ENCODE measurements at places on chromosomes 5 and 9. TPM values are rescaled to one million over a fixed set of nuclear protein-coding genes. Genes with fewer than 3 reads are reported as not detected.
A peak's percentile ranks its signal among the peaks of the same experiment; 100 is the strongest.

Gene DNAH5
- total RNA-seq = 1.4 TPM

Gene FST
- 2.3 TPM for total RNA-seq

Gene IFNB1
- not detected for total RNA-seq

Gene GNA14
- 0.14 TPM for total RNA-seq

Gene WNT8A
- total RNA-seq = not detected

Gene ADCY2
- 8.7 TPM for total RNA-seq

Gene IRF1
- 2.3 TPM for total RNA-seq

GRCh38 chr5:80039650-80040049, 4.5 kb downstream of the THBS4 start:
- DNase-seq = no peak

DNA sequence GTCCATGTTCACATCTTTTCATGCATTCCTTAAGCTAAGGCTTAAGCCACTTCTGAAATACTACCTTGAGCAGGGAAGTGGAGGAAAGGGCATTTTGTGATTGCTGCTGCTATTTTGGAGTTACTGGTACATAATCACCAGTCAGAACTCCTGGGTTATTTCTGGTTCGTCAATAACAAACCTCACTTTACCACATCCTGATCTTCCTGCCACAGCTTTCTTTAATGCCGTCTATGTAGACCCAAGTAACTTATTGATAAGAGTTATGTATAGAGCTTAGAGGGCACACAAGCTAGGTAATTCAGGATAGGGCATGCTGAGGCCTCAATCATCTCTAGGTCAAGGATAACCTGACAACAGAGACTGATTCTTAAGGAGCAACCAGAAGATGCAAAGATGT, 120.7 kb downstream of the DOCK8 start:
- no peak for DNase-seq

DNA sequence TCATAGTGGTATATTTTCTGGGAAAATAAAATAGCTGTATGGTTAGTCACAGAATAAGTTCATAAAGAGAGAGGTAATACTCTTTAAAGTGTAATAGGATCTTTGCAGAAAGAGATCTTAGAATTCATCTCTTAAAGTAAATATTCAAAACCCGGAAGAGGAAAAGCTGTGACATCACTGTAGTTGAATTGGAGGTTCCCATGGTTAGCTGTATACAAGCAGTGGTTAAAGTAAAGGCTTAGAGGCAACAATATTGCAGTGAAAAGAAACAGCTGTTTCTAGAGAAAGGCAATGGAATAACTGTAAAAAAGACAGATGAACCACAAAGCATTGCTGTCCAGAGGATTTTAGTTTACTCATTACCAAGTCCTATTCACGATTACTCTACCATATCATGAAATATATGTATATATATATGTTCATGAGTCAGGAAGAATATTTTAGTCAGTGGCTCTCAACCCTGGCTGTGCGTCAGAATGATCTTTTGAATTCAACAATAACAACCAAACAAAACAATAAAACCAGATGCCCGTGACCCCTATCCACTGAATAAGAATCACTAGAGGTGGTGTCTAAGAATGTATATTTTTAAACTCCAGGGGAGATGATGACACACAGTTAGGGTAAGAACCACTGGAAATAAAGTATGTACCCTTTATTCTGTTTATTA, 4.7 kb downstream of the ERCC6L2 start:
- no peak for DNase-seq

DNA sequence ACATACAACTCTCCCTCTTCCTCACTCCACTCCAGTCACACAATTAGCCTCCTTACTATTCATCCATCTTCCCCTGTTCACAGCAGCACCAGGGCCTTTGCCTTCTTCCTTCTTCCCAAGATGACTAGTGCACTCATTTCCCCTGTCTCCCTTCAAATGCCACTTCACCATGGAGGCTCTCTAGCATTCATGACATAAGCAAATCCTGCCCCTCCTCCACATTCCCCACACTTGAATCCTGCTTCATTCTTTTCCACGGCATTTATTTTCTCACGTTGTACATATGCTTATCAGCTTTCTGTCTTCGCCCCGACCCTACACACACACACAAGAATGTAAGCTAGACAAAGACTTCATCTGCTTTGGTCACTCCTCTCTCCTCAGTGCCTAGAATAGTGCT, 133.3 kb downstream of the CDK5RAP2 start:
- no peak for DNase-seq

- no peak for DNase-seq
Measured at GRCh38 chr5:33270671-33271070, 170.1 kb upstream of the TARS1 start.

DNA sequence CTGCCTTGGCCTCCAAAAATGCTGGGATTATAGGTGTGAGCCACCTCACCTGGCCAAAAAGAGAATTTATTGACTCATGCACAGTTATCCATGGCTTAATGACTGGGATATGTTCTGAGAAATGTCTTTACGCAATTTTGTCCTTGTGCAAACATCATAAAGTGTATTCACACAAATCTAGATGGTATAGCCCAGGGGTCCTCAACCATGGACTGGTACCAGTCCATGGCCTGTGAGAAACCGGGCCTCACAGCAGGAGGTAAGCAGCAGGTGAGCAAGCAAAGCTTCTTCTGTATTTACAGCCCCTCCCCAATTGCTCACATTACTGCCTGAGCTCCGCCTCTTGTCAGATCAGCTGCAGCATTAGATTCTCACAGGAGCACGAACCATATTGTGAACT, 12.4 kb upstream of the SIL1 start:
- DNase-seq = no peak

DNA sequence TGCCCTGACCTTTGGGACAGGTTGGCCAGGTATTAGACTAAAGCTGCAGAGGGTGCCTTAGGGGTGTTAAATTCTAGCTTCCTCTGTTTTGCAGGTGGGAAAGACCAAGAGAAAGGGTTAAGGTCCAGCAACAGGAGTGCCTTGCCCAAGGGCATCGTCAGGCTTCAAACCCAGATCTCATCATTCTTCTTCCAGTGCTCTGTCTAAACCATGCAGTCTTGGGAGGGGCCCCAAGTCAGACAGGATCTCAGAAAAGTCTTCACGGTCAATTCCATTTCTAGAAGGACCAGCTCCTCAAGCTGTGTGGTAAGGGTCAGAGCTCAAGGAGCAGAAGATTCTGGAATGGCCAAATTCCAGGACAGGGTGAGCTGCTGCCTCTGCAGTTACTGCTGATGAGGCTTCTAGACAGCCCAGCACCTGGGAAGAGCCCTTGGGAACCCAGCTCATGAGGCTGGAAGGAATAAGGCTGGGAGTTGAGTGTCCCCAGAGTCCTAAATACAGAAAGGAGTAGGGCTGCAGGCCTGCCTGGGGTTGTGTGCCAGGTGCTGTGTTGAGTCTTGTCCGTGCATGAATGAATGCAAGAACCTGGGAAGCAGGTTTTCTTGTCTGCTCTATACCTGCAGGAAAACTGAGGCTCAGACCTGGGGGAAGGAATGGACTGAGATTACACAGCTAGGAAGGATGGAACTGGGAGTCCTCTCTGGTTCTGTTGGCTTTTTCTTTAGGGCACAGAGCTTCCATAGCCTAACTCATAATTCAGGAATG, 69.3 kb downstream of the WWC1 start:
- no peak for DNase-seq

DNA sequence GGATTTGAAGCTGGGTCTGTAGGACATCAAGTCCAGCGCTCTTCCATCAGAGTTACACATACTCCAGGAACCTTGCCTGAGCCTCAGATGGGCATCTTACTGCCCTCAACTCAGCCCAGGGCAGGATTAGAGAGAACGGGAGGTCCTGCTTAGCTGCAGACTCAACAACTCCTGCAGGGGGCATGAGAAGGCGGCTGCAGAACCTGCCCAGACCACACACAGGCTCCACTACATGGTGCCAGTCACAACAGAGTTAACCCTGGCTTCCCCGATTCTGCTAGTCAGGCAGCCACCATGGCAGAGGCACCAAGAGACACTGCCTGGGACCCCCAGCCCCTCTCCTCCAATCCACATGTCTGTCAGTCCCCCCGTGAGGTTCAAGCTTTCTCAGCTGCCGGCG, 23.9 kb upstream of the CPLX2 start:
- DNase-seq = no peak

- no peak for DNase-seq
Measured at GRCh38 chr9:92602413-92602812, 66.6 kb upstream of the ECM2 start.

- DNase-seq = no peak
Measured at GRCh38 chr9:14806941-14807520, 84.5 kb upstream of the CER1 start.

DNA sequence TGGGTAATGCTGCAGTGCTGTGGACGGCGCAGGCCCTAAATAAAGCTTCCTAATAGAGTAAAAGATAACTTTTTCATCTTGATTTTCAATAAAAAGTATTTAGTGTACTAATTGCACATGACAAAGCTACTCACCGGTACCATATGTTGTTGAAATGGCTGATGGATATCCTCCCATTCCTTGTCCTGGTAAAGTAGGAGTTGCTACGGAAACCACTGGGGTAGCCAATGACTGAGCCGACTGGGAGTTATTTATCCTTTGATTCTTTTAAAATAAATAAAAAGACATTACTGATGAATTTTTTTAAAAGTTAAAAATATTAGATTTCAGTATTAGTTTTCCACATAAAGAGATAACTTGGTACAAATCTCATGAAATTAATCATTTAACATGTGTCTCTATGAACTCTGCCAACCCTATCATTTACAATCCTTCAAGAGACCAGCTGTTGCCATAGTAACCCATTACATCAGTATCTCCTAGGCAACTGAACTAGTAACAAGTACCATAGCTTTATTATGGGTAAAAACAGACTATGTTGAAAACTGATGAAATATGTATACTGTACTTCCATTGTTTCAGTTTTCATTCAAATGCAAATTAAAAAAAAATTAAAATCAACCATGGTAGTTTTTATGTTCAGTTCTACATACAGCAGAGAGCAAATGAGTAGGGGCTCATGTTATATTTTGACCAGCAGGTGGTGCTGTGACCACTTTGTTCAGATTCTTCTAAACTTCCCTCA, 153.7 kb downstream of the MEF2C start:
- peak; percentile 28 for DNase-seq

DNA sequence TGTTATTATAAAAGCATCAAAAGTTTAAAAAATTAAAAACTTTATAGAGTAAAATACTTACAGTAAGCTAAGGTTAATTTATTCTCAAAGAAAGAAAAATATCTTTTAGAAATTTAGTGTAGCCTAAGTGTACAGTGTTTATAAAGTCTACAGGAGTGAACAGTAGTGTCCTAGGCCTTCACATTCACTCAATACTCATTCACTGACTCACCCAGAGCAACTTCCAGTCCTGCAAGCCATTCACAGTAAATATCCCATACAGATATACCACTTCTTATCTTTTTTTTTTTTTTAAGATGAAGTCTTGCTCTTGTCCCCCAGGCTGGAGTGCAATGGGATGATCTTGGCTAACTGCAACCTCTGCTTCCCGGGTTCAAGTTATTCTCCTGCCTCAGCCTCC, 73.1 kb upstream of the FST start:
- no peak for DNase-seq

DNA sequence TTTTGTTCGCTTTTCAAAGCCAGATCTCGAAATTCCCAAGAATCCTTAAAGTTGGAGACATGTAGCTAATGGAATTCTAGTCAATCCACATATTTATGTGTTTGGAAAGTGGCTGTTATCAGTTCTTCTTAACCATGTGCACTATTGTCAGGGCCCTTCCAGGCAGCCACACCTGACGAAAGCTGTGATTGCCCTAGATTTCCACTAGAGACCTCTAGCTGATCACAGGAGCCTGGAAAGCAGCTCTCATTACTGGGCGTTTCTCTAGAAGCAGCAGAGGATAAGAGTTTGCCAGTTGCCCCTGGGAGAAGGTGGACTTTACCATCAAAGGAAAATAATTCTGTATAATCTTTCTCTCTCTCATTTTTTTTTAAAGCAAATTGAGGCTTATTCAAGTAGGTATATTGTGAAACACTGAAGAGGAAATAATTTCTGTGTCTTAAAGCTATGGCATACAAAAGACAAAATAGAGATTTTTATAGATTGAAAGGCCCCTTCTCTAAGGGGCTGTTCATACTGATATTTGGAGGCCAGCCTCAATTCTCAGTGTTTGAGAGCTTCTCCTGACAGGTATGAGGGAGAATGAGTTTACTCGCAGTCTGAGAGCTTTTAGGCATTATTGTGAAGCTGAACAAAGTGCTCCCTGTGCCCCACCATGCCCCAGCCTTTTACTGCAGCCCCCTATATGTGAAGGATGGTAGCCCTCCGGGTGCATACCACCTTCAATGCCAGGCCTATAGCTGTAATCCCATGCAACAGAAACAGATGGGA, 405.4 kb upstream of the ACTBL2 start:
- DNase-seq = peak; percentile 25

GRCh38 chr9:109097146-109097545, 22.6 kb downstream of the TMEM245 start:
- no peak for DNase-seq

DNA sequence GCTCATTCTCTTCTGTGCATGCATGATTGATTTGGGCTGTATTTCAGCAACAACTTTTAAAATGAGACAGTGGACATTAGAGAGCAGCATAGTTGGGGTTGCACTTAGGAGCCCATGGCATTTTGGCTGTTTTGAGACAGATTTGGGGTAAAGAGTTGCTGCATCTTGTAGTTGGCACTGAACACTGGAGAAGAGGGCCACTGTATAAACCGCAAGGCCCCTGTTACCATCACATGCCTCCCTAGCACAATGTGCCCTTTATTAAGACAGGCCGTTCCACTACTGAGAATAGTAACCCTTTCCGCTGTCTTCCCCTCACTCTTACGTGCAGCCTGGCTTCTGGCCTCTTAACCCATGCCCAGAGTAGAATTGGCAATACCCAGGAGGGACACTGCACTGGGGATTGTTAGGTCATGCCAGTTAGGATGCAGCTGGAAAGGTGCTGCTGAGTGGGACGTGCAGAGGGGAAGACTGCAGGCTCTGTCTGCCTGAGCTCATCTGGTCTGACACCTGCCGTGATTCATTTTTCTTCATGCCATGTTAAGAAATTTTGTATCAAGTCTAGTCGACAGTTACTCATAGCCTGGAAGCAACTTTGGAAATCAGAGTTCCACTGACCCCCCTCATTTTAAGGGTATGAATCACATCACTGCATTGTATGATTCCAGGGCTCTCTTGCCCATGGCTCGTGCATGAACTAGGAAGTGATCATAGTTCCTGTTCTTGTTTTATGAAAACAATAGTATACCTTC, 146.9 kb upstream of the DMRT1 start:
- DNase-seq = no peak

DNA sequence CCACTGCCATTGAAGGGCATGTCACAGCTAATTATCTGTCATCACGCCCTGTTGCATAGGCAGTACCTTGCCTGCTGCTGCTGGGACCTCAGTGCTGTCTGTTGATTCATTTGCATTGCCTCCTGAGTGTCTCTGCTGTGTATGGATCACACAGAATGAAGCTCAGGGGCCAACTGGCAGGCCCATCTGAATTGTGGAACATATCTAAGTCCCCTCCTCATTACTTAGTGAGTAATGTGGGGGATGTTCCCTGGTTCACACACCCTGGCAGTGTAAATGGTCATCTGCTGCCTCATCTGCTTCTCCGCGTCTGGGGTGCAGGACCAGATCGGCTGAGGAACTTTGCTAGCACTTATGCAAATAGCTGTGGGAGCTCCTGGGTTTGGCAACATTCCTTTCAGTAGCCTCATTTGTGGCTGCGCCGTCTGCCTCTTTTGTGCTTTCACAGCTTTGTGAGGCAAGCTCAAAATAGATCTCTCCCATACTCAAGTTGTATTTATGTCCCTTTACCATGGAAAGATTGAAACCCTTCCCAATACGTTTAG, 25.4 kb downstream of the TYRP1 start:
- DNase-seq = no peak

GRCh38 chr9:83024506-83025125, 38.3 kb downstream of the RASEF start:
- DNase-seq = no peak

- peak; percentile 78 for DNase-seq
Measured at GRCh38 chr5:67003935-67004729, 192.5 kb downstream of the CD180 start.
